ENCODE measurements at places on chromosomes 12 and 14.

DNA sequence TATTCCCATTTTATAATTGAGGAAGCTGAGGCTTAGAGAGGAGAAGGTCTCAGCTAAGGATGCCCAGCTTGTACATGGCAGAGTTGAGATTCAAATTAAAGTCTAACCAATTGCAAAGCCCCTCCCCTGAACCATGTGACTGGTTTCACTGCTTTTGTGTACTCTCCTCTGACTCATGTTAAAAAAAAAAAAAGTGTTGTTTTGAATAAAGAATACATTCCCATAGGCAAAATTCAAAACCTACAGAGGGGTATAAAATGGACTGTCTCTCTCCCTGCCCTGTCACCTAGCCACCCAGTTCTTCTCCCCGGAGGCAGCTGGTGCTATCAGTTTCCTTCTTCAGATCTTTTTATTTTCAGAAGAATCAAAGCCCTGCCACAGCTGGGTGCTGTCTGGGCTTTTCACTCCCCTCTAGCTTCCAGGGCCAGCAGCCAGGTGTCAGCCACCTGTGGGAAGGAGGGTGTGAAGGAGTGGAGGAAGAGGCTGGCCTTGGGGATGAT, 5.4 kb downstream of the PSMD9 start:
- H3K27ac ChIP-seq: peak overlapping the region; percentile 62
- peaks cover 41% of the 10 kb centered on the region for H3K36me3 ChIP-seq
- no peaks in the 10 kb centered on the region for H3K27me3 ChIP-seq

DNA sequence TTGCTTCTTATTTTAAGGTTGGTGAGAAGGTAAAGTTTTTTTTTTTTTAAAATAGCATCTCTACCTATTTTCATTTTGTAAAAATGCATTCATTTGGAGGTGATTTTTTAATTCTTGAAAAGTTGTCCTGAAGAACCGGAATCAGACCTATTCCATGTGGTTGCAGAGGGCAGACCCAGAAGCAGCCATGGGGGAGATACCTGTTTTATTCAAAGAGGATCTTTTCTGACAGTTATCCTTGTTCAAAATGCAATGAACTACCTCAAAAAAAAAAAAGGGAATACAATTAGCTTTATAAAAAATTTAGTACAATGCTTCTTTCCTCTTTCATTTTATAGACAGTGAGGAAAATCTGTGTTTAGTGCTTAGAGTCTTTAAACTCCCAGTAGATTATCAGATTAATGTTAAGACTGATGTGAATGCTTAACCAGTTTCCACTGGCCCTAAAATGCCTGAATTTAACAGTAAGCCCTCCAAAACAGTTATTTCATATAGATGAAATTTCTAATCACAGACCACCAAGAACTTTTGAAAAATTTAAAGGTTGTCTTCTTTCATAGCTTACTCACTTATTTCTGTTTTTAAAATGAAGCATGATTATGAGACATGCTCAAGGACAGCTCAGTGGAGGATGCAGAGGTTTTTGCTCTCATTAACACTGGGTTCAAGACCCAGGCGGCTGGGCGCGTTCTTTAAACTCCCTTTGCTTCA, 8.6 kb upstream of the NEMF start:
- no peak for DNase-seq
- H3K36me3 ChIP-seq: no peaks in the 10 kb centered on the region
- peak overlapping the region; percentile 71 for H3K4me3 ChIP-seq
- H3K4me1 ChIP-seq: peaks cover 30% of the 10 kb centered on the region
- peak overlapping the region; percentile 99 for H3K27ac ChIP-seq
- no peaks in the 10 kb centered on the region for H3K27me3 ChIP-seq

DNA sequence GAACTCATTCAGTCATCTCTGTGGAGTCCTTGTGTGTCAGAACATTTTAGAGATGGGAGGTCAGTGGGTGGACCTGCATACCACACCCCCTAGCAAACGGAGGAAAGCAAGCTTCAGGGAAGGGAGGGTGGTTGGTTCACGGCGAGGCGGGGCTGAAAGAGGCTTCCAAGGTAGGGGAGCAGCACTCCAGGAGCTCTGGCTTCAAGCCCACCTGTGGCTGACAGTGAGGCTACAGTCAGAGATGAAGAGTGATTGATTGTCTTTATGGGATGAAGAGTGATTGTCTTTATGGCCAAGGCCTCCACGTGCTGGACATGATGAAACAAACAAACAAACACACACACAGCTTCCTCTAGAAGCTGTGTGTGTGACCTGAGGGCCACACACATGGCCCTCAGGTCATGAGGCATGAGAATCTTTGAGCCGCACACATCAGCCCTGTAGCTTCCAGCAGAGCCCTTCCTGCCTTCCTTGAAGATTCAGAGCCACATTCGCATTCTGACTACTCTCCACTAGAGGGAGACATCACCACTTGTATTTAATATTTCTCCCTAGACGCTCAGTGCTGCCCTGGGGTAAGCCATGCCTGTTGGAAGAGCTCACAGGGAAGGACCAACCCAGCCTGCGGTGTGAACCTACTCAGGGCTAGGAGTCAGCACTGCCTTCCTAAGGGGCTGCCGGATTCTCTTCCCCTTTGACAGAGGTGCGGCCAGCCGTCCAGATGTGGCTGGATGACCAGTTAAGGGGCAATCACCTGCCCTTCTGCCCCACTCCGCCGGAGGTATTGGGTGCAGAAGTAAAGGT, 54.4 kb upstream of the KCNA1 start:
- no peak for DNase-seq
- H3K27ac ChIP-seq: no peak overlapping the region

GRCh38 chr12:50162230-50162629, 4.9 kb downstream of the CERS5 start:
- DNase-seq: no peak
- no peak overlapping the region for H3K27ac ChIP-seq
- no peaks in the 10 kb centered on the region for H3K36me3 ChIP-seq
- no peaks in the 10 kb centered on the region for H3K27me3 ChIP-seq
- peaks cover 16% of the 10 kb centered on the region for H3K4me1 ChIP-seq

DNA sequence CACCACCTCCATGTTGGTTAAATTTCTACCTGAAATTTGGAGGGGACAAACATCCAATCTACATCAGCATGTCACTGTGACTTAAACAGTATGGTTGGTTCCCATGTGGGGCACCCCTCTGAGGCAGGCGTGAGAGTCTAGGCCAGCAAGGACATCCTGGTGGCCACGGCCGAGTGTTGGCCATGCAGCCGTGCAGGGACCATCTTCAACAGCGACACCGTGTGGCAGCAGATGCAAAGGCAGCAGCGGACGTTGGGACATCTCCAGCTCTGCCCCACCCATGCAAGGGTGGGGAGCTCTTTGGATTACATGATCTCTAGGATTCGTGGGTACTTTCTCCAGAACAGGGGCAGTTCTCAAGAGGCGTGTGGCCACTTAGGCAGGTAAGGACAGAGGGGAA, 49.8 kb downstream of the NOC4L start:
- no peak for DNase-seq
- peaks cover 11% of the 10 kb centered on the region for H3K4me1 ChIP-seq
- peaks cover 22% of the 10 kb centered on the region for H3K27me3 ChIP-seq
- H3K4me3 ChIP-seq: no peak overlapping the region

DNA sequence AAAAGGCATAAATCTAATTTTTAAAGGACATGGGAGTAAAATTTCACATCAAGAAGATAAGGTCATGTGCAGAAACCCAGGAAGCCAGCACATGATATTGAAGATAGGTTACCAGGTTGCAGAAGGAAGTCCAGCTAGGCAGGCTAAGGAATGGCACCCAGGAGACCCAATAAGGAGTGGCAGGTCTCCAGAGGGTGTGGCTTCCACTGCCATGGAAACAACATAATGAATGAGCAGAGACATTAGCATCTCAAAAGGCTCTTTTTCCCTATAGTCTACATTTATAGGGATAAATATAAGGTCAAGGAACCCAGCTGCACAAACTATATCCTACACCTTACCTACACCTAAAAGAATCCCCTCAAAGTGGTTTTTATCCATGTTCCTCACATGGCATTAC, 275.9 kb downstream of the RPS29 start:
- H3K4me1 ChIP-seq: no peaks in the 10 kb centered on the region
- H3K4me3 ChIP-seq: no peak overlapping the region
- H3K36me3 ChIP-seq: no peaks in the 10 kb centered on the region
- DNase-seq: no peak

- H3K27ac ChIP-seq: peak overlapping the region; percentile 47
- no peaks in the 10 kb centered on the region for H3K36me3 ChIP-seq
- DNase-seq: no peak
- no peak overlapping the region for H3K4me3 ChIP-seq
- H3K27me3 ChIP-seq: peaks cover 5% of the 10 kb centered on the region
These were observed 23.2 kb upstream of the PARP11 start for GRCh38 chr12:3896356-3896755.

GRCh38 chr12:3129301-3130056, 52.3 kb downstream of the TSPAN9 start:
- DNase-seq: no peak
- no peak overlapping the region for H3K4me3 ChIP-seq
- peaks cover 21% of the 10 kb centered on the region for H3K4me1 ChIP-seq
- H3K27me3 ChIP-seq: no peaks in the 10 kb centered on the region
- no peaks in the 10 kb centered on the region for H3K36me3 ChIP-seq
- H3K27ac ChIP-seq: no peak overlapping the region

GRCh38 chr14:52879958-52880357, 70.9 kb downstream of the FERMT2 start:
- H3K4me3 ChIP-seq: no peak overlapping the region
- H3K4me1 ChIP-seq: no peaks in the 10 kb centered on the region
- no peak for DNase-seq
- H3K27me3 ChIP-seq: no peaks in the 10 kb centered on the region
- H3K36me3 ChIP-seq: peaks cover 6% of the 10 kb centered on the region

GRCh38 chr12:4763549-4763948, 43.3 kb downstream of the GALNT8 start:
- no peak overlapping the region for H3K4me3 ChIP-seq
- H3K4me1 ChIP-seq: no peaks in the 10 kb centered on the region
- no peak for DNase-seq
- H3K27me3 ChIP-seq: no peaks in the 10 kb centered on the region

- no peaks in the 10 kb centered on the region for H3K36me3 ChIP-seq
- H3K27me3 ChIP-seq: peaks cover 16% of the 10 kb centered on the region
- no peak for DNase-seq
- no peak overlapping the region for H3K4me3 ChIP-seq
- no peaks in the 10 kb centered on the region for H3K4me1 ChIP-seq
- no peak overlapping the region for H3K27ac ChIP-seq
These were observed 256.1 kb downstream of the APAF1 start for GRCh38 chr12:98901189-98901588.

- H3K27me3 ChIP-seq: no peaks in the 10 kb centered on the region
- H3K4me1 ChIP-seq: no peaks in the 10 kb centered on the region
- no peak overlapping the region for H3K27ac ChIP-seq
- DNase-seq: no peak
- H3K36me3 ChIP-seq: peaks cover 100% of the 10 kb centered on the region
- H3K4me3 ChIP-seq: no peak overlapping the region
These were observed 9.2 kb downstream of the ABHD4 start for GRCh38 chr14:22607291-22607690.

DNA sequence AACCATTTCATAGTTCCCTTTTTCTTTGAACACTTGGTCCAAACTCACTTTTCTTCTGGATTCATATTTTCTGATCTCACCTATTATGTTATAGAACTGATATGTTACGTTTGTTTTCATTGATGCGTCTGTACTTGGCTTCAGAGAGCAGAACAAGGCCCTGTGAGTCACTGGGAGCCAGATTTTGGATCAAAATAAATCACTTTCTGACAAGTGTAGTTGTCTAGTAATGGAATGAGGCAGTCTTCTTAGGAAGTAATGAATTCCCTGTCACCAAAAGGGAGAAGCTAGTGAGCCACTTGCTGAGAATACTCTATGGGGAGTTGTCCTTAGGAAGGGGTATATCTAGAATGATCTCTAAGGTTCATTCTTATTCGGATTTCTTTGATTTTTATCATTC, 10.2 kb downstream of the BICD1 start:
- peaks cover 10% of the 10 kb centered on the region for H3K4me1 ChIP-seq
- no peaks in the 10 kb centered on the region for H3K36me3 ChIP-seq
- no peak for DNase-seq
- no peaks in the 10 kb centered on the region for H3K27me3 ChIP-seq

DNA sequence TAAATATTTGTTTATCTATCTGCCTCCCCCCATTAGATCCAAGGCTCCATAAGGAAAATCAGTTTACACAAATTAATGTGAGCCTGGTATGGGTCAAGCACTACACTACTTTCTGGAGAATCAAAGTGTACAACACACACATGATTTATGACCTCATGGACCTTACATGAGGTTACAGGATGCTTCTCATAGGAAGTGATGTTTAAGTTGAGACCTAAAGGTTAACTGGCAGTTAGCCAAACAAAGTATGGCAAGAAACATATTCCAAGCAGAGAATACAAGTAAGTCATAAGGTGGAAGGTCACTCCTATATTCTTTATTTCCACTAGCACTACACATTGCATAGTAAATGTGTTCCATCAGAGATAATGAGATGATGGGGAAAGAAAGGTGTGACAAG, 39.2 kb downstream of the OSBPL8 start:
- no peaks in the 10 kb centered on the region for H3K27me3 ChIP-seq
- no peak for DNase-seq
- no peaks in the 10 kb centered on the region for H3K36me3 ChIP-seq
- H3K4me1 ChIP-seq: no peaks in the 10 kb centered on the region
- H3K4me3 ChIP-seq: no peak overlapping the region

GRCh38 chr12:94165138-94165537, 16.8 kb downstream of the PLXNC1 start:
- H3K27me3 ChIP-seq: peaks cover 10% of the 10 kb centered on the region
- no peaks in the 10 kb centered on the region for H3K36me3 ChIP-seq
- H3K4me3 ChIP-seq: no peak overlapping the region
- no peak for DNase-seq

- H3K36me3 ChIP-seq: no peaks in the 10 kb centered on the region
- H3K4me1 ChIP-seq: no peaks in the 10 kb centered on the region
- H3K27ac ChIP-seq: no peak overlapping the region
- peaks cover 49% of the 10 kb centered on the region for H3K27me3 ChIP-seq
These were observed 155.7 kb downstream of the KIF26A start for GRCh38 chr14:104293851-104294627.

GRCh38 chr12:95230313-95230712, 12.7 kb downstream of the VEZT start:
- peaks cover under 1% of the 10 kb centered on the region for H3K36me3 ChIP-seq
- no peak overlapping the region for H3K4me3 ChIP-seq
- peaks cover 18% of the 10 kb centered on the region for H3K4me1 ChIP-seq
- no peak for DNase-seq
- H3K27me3 ChIP-seq: no peaks in the 10 kb centered on the region
- no peak overlapping the region for H3K27ac ChIP-seq

DNA sequence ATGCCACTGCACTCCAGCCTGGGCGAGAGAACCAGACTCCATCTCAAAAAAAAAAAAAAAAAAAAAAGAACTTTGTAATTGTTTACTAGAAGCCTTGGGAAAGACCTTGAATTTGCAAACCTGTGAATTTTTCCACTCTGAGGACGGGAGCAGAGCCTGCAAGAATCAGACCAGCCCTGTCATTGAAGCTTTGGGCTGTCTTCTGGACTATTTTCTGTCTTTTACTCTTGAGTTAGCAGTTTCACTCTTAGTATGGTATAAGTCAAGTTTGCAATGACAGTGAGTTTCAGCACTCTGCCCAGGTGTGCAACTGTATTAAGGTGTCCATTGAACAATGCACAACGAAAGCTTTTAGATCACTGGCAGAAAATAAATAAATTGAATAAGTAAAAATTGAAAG, 81.4 kb upstream of the KRAS start:
- H3K27me3 ChIP-seq: no peaks in the 10 kb centered on the region
- DNase-seq: no peak
- no peaks in the 10 kb centered on the region for H3K36me3 ChIP-seq
- H3K27ac ChIP-seq: no peak overlapping the region
